ENCODE measurements at places on chromosomes 5 and 9.
A peak's percentile ranks its signal among the peaks of the same experiment; 100 is the strongest.

DNA sequence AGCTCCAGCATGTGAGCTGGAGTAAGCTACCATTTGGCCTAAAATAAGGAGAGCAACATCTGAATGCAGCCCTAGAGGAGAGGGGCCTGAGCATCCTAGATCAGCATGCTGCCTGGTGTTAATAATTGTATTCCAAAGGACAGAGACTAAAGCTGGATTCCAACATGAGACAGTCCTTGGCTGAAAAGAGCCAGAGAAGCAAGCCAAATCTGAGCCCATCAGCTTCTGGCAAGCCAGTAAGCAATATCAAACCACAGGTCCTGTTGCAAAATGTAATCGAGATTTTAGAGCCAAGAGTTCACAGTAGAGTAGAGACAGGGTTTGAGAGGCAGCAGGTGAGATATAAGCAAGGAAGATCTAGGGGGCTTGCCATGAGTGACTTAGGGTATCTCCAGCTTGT is 42.3 kb upstream of the DMAC1 start:
- no peak for DNase-seq

DNA sequence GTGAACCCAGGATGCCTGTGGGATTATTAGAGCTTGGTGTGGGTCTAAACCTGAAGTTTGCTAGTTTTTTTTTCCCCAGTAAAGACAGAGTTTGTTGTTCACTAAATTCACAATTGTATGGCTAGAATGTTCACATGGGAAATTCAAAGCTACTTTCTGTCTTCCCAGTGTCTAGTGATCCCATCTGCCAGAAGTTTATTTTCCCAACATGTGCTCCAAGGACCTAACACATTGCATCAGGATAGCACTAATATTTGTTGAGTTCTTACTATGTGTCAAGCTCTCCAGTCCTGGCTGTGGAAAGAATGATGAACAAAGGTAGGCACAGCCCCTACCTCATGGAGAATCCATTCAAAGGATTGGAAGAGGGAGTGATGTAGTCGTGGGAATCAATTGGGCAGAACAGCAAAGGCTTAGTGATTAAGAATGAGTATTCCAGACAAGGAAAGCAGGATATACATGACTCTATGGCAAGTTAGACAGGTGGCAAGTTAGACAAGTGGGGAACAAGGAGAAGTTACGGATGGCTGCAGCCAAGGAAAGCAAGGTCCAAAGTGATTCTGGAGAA is 521.5 kb upstream of the WWC1 start:
- DNase-seq = no peak

DNA sequence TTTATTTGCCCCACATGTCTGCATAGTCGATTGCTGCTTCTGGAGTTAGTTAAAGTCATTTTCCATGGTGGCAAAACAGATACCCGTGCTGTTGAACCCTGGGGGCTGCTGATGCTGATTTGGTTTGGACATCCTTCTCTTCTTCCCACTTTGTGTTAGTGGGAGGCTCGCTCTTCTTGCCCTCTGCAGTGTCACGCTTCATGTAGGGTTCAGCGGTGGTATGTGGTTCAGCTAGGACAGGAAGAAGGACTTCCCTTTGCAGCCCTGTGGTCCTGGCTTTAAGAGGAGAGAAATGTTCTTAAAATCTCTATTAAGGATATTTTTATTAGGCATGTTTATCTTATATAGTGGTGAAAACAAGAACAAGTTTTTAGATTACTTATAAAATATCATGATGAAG is 36.2 kb downstream of the SLC36A1 start:
- DNase-seq = no peak

GRCh38 chr5:7087719-7088297 is 308.1 kb upstream of the ADCY2 start:
- DNase-seq = no peak

- no peak for DNase-seq
These were observed 875 bp downstream of the ACO1 start for GRCh38 chr9:32385152-32385884.

- no peak for DNase-seq
These were observed 214.2 kb upstream of the ZNF462 start for GRCh38 chr9:106648799-106649198.

DNA sequence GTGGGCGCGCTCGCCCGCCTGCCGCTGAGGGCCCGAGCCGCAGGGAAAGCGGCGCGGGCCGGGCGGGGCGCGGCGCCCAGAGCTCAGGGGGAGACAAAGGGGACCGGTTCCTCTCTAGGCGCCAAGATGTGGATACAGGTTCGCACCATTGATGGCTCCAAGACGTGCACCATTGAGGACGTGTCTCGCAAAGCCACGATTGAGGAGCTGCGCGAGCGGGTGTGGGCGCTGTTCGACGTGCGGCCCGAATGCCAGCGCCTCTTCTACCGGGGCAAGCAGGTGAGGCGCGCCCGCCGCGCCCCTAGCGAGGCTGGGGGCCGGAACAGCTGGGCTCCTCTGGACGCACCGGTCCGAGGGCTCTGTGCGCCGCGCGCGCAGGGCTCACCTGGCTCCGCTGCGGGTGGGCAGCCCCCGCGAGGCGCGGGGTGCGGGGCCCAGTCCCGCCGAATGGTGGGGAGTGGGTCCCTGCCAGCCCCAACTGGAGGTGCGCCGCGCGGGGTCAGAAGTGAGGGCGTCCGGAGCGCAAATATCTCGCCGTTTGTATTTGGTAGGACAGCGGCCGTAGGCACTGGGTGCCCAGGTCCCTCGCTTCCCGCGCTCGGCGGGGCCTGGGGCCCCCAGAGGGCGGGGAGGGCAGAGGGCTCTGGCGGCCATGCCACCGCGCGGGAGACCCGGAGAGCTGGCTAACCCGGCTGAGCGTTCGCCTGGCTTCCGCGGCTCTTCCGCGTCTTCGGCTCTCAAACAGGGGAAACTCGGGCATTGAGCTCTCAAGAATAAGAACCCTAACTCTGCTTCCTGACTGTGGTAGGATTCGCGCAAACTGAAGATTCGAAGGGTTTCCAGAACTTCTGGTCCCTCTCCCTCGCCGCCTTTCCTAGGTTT is 607 bp downstream of the UHRF2 start:
- no peak for DNase-seq

DNA sequence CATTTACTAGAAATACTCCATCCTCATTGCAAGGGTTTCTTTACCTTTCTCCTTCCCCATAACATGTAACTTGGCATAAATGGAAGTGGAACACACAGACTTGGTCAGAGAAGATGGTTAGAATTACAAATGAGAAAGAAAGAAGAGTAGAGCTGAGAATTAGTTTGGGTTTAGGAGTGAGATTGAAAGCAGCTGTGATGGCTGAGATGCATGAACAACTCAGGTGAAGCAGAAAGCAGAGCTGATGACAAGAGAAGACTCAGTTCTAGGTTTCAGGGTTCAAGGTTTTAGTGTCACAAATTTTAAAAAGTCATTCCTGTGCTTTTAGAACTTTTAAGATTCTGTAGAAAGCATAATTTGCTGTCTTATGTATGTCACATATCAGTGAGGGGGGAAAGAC is 54.0 kb downstream of the TMEM161B start:
- no peak for DNase-seq

- DNase-seq = peak; percentile 52
These were observed 57.2 kb downstream of the COL5A1 start for GRCh38 chr9:134698587-134699342.

DNA sequence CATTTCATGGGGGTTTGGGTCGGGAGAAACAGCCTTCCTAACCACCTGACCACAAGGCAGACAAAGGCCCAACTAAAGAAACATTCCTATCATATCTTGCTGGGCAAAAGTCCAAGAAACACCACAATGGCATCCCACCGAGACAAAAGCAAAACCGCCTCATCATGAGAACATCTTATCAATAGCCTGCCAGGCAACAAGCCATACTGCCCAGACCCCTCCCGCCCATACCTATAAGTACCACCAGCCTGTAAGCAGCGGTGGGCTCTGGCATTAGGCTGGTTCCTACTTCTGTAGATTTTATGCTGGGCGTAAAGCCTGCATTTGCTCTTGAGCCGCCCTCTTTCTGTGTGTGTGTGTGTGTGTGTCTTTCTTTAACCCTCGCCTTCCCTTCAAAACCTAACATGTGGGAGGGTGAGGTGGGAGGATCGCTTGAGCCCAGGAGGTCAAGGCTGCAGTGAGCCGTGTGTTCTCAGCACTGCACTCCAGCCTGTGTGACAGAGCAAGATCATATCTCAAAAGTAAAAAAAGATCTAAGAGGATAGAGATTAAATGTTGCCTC is 56.9 kb downstream of the PDE6A start:
- DNase-seq = no peak

DNA sequence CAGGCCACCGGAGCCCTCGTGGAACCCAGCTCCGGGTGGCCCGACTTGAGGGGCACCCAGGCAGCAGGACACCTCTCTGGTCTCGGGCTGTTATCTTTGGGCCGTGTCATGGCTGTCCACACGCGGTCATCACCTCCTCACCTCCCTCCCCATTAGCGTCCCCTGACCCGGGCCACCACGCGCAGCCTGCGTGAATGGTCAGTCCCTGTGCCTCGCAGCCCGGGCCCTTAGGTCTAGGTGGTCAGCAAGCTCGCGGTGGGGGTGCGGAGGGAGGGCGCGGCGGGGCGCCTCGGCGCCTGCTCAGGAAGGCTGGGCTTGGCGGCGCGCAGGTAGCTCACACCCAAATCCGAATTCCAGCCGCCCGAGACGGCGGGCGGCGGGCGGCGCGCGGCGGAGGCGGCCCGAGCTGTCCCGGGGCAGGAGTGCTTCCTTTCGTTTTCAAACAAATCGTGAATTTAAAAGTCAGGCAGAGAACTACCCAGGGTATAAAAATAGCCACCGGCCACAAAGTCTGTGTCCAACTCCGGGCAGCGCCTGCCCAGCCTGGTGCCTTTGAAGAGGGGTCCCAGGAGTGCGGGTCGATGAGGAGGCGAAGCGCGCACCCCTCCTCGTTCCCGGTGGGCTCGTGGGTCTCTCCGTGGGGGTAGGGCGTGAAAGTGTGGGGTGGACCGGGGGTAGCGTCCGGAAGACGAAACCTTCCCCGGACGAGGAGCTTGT is 1.0 kb upstream of the RXRA start:
- DNase-seq = no peak

DNA sequence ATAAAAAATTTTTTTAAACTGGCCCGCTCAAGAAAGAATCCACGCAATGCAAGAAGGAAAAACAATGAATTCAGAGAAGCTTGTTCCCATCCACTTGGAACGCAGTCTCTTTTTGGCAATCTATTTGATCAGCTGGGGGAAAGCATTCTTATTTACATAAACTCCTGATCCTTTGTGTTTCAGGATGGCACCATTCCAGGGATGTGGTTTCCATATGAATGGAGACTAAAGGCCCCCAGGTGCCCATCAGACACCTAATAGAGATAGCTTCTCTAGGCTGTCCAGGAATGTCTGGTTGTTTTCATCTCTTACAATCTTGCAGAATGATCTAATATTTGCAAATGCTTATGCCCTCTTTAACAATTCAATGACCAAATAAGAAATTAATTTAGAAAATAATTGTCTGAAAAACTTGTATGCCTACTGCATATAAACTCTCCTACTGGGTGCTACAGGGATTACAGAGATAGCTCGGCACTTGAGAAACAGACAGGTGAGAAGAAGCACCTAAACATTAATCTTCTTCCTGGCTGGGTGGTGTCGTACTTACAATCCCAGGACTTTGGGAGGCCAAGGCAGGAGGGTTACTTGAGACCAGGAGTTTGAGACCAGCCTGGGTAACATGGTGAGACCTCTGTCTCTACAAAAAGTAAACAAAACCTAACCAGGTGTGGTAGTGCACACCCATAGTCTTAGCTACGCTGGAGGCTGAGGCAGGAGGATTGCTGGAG is 3.0 kb upstream of the RASGRF2 start:
- DNase-seq = no peak

DNA sequence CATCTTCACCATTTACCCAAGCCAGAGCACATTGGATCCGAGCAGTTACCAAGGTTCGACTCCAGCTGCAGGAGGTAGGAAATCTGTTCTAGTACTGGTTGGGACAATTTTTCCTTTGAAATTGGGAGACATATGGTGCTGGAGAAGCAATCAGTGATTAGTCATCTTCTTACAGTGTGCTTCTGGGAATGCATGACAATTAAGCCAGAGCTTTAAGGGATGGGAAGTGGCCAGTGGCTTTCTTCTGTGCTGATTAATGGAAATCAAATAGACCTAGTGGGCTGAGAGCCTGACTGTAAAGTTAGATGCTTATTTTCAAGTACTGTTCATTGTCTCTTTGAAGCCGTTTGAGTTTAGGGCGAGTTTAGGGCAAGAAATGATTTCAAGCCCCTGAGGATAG is 152.1 kb downstream of the UNC13B start:
- DNase-seq = no peak

DNA sequence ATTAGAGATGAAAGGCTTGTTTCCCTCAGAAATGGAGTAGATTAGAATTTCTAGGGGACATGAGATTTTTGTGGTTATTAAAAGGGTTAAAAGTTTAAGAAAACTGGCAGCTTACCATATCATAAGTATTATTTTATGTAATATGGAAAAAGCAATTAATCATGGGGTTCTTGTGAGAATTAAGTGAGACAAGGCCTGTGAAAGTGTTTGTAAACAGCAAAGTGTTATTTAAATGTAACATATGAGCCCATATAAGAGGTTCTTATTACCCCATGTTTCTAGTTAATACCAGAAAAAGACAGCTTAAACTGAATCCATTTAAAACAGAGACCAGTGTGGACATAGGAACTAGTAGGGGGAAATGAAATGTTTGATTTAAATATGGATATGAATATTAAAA is 241.1 kb upstream of the PIK3R1 start:
- DNase-seq = no peak

DNA sequence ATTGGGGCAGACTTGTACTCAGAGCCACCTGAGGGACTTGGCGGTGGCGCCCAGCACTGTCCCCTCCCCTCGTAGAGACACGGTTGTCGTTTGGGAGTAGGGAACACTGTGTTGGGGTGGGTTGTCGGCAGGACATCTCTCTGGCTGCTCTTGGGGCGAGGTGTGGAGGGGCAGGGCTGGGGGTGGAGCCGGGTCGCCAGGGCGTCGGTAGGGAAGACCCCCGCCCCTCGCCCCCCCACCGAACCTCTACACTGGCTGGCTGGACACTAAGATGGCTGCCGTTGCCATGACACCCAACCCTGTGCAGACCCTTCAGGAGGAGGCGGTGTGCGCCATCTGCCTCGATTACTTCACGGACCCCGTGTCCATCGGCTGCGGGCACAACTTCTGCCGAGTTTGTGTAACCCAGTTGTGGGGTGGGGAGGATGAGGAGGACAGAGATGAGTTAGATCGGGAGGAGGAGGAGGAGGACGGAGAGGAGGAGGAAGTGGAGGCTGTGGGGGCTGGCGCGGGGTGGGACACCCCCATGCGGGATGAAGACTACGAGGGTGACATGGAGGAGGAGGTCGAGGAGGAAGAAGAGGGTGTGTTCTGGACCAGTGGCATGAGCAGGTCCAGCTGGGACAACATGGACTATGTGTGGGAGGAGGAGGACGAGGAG is 778 bp downstream of the TRIM41 start:
- DNase-seq = no peak

DNA sequence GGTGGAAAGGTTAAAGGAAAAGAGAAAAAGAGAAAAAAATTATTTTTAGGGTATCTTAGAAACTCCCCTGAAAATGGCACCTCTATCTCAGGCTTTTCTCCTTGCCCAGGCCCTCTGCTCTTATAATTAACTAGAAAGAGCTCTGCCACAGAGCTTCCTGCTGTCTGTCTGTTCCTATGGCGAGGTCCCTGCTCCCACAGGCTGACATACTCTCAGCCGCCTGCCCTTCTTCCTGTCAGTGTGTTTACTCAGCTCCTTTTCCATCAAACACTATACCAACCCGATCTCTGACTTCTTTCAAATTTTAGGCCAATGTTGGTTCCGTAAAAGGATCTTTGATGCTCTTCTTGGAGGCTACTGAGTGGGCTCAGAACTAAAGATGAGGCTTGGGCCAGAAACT is 482.6 kb downstream of the DMAC1 start:
- DNase-seq = no peak

GRCh38 chr5:147404706-147405105 is 105.2 kb downstream of the DPYSL3 start:
- no peak for DNase-seq
